ENCODE measurements at places on chromosomes 11 and 22.

DNA sequence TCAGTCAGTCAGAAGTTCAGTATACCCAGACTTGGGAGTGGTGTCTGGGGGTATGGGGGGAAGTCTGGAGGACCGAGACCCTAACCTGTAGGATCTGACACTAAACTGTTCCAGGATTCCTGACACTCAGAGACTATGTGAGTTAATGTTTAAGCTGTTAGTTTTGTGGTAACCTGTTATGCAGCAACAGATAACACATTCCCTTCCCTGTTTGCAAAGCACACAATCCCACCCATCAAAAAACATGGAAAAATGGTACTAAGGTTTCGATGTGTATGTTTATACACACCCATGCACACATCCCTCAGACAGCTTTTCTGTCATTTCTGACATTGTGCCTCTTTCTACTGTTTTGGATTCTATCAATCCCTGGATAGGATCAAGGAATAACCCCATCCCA is 27.6 kb downstream of the ZNF280B start:
- no peak for DNase-seq

DNA sequence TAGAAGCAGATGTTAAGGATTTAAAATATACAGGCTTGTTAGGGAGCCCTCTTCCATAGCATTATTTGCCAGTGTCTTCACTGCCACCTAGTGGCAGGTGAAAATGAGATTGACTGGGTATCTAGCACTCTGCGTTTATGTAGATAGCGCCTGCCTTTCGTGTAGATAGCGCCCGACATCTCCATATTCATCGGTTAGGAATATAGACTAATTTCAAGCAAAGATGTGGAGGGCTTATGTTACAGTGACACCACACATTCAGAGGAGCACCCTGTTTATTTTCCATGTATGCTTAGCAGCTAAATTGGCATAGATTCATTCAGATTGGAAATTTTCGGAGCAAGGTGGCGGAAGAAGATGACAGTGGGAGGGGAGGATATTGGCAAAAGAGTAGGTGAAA is 72.0 kb downstream of the SLC5A12 start:
- peak; percentile 69 for DNase-seq

DNA sequence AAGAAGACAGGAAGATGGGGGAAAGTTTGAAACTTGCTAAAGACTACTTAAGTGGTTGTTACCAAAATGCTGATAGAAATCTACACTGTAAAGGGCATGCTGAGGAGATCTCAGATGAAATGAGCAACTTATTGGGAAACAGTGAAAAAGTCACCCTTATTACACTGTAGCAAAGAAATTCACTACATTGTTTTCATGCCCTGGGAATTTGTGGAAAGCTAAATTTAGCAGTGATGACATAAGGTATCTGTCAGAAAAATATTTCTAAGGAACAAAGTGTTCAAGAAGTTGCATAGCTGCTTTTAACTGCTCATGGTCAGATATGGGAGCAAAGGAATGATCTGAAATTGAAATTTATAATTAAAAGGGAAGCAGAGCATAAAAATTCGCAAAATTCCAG is 702.4 kb upstream of the LRRC4C start:
- peak; percentile 38 for DNase-seq

DNA sequence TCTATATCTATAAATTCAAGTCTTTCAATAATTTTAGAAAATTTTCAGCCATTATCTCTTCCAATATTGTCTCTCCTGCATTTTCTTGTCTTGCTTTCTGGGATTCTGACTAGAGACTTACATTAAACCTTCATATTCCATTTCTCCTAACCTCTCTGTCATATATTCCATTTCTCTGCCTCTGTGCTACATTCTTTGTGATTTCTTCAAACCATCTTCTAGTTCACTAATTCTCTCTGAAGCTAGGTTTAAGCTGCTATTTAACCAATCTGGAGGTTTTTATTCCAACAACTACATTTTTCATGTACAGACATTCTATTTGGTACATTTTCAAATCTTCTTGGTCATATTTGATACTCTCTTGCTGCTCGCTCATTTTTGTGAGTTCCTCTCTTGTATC is 122.5 kb downstream of the TTC28 start:
- DNase-seq, result no peak

- peak; percentile 49 for DNase-seq
Observed at GRCh38 chr11:94641167-94641761, 74.1 kb downstream of the PIWIL4 start.

DNA sequence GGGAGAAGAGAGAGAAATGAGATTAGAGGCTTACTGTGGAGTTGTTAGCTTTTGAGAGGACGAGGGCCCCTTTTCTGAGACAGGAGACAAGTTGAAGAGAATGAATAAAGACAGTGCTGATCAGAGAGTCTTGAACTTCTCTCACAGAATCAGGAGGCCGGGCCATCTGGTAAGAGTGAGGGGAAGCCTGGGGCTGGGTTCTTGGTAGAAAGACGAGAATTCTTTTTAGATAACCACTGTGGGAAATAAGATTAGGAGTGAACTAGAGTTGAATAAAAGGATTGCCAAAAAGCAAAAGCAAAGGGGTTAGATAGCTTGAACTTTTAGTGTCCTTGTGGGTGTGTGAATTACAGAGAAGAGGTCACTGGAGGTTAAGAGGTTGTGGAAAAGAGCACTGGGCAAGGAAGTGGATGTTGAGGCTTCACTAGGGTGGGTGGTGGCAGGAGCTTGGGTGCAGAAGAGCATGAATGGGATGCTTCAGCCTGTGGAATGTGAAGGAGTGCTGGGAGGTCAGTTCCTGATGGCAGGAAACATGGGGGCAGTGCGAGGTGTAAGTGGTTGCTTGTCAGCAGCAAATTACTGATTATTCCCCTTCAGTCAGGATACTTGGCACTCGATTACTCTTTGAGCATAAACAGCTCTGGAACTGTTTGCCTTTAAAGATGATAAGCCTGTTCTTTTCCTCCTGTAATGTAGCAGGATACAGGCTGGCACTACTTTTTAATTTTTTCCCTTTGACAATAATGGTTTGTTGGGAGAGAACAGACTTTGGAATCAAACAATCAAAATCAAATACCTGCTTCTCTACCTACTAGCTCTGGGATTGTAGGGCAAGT is 98.3 kb downstream of the ARHGAP42 start:
- DNase-seq, result no peak

DNA sequence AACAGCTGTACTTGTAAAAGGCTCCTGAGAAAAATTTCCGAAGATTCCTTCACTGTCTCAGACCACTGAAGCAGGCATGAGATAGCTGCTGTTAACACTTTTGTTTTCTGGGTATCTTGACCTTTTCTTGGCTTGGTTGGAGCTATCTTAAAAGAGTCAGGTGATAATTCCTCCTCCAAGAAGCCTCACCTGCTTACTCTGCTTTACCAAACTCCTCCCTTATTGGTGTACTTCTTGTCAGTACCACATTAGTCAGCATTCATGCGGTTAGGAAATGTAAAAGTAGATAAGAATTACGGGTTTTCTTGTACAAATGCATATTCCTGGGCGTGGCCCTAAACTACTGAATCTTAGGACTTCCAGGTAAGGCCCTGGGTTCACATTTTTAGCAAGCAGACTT is 489.8 kb upstream of the LARGE1 start:
- no peak for DNase-seq

GRCh38 chr11:68569357-68569756 is 108.8 kb downstream of the PPP6R3 start:
- no peak for DNase-seq

GRCh38 chr11:540583-541432 is 3.5 kb downstream of the LRRC56 start:
- DNase-seq, result no peak

GRCh38 chr11:5129457-5129877 is 8.7 kb downstream of the OR52A5 start:
- DNase-seq, result no peak

DNA sequence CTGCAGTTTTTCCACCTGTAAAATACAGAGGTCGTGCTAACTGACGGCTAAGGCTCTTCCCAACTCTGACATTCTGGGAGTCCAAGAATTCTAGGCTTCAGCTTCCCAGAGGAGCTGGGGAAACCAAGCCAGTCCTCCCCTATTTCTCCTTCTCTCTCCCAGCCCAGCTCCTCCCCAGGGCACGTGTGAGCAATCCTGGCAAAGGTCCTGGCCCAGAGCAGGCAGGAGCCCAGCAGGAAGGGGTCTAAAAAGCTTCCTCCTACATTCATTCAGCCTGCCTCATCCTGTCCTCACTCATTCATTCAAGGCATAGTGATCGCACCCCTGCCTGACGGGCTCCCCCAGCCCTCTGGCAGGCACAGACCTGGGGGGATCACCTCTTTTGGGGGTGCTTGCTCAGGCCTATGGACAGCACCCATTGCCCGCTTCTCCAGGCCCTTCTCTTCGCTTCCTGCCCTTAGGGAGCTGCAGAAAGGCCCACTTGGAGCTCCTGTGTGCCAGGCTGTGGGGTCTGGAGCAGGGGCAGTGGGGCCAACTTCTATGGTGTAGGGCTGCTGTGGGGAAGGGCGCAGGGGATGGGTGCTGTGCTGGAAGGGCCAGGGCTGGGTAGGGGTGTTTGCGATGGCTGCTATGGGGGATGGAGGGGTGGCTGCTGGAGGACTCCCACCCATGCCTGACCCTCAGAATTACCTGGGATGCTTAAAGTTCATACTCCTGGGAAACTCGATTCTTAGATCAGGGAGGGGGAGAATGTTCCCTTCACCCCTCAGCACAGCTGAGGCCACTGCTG is 9.8 kb downstream of the KCNC1 start:
- no peak for DNase-seq

Data from AG10803 (cell line).